Mesenteric fat pad (tissue), 1 donor: ENCODE measurements at places on chromosomes 7 and 10. TPM values are rescaled to one million over a fixed set of nuclear protein-coding genes. Genes with fewer than 3 reads are reported as not detected.

DNA sequence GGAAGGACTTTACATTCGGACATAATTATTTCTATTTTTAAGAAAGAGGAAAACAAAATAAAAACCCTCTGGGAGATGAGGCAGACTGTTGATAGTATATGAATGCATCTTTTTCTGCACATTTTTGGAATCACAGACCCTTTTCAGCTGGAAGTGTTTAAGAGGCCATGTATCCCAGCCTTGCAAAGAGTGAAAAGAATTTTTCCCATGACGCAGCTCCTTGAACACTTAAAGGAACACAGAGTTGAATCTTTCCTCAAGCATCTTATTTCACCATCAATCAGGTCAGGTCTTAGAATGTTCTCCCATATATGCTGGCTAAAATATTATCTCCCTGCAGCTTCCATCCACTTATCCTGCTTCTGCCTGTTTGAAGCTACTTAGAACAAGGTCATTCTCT, 45.9 kb upstream of the PAPSS2 start:
- no peak for DNase-seq

GRCh38 chr7:11985376-11985775, 153.4 kb upstream of the THSD7A start:
- DNase-seq = no peak

The HGF gene
- 8.2 TPM for total RNA-seq

The PRPS1L1 gene
- not detected for total RNA-seq

The NOS3 gene
- 57.1 TPM for total RNA-seq

DNA sequence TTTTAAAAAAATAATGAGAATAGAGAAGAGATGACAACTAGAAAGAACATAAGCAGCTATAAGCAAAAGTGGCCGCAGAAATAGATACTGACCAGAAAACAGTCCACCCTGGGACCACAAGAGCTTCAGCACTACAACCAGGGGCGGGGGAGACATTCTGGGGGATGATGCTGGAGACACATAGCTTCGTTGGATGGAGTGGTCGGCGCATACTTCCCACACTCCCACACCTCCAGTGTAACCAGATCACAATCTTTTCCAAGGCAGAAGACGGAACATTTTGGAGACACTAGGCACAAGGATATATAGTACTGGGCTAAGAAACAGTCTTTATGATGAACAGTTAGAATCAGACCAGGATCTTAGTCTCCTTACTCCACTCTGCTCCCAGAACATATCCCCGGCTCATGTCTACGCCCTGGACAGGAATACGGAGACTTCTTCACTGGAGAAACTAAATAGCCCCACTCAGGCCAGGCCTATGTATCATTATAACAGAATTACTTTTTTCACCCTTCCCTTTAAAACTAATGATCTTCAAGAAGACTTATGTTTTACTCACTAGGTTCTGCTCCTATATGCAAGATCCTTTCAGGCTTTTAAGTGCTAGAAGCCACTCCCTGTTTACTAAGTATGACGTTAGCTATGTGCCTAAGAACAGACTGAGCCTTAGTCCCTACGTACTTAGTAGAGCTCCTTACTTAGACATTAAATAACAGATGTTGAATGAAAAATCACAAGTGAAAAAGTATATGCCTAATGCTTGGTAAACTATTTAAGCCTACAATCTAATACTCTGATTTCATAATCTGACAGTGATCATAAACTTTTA, 169.6 kb downstream of the SRPK2 start:
- DNase-seq = no peak

GRCh38 chr7:51290702-51291540, 25.7 kb downstream of the COBL start:
- no peak for DNase-seq

DNA sequence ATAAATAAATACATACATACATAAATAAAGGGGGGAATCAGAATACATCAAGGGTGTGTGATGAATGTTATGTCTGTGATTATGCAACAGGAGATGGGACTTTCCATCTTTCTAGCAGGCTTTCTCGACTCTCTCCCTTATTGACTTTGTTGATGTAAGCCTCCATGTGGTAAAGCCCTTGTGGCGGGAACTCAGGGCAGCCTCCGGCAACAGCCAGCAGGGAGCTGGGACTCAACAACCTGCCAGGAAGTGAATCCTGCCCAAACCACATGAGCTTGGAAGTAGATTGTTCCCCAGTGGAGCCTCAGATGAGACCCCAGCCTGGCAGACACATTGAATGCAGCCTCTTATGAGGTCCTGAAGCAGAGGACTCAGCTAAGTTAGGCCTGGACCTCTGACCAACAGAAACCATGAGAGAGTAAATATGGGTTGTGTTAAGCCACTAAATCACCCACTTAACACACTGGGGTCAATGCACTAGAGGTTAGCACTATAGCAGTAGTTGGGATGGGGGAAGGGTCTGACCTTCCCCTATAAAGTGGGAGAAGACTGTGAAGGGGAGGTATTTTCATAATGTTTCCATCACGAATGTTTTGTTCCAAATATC, 104.0 kb downstream of the JCAD start:
- no peak for DNase-seq

- no peak for DNase-seq
These were observed 211.1 kb upstream of the RNF32 start for GRCh38 chr7:156429514-156429913.

DNA sequence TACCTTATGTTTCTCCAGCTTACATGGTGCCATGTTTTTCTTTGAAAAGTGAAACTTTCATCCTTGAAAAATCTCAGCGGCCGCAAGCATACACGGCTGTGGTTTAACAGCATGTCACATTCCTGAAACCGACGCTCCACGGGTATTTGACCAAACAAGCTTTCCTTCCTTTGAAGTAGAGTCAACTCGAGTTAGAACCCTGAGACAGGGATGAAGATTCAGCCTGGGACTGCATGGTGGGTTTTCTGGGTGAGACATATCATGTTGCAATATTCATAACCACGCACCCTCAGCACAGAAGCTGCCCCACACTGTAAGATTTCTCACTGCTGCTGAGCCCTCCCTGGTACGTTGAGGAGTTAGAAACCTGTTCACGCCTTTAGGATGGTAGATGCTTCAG, 8.1 kb downstream of the CYP26A1 start:
- no peak for DNase-seq
